ENCODE measurements at places on chromosomes 4 and X.
A peak's percentile ranks its signal among the peaks of the same experiment; 100 is the strongest.

- DNase-seq, result no peak
Measured at GRCh38 chrX:12973561-12974304, 1.2 kb upstream of the TMSB4X start.

DNA sequence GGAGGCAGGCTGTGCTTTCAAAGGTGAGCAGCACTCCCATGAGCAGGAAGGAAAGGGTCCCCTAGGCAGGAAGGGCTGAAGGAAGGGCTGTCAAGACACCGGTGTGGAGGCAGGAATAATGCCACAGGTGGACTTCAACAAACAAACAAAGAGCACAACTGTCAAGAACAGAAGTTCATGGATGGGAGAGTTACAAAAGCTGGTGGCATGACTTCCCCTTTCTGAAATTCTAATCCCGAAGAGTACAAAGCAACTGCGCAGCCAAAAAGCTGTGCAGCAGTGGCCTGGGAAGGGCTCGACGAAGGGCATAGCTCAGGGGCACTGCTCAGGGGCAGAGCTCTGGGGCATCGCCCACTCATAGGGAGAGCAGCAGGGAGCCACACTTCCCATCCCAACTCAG, 582.3 kb upstream of the DIPK2B start:
- DNase-seq, result no peak

DNA sequence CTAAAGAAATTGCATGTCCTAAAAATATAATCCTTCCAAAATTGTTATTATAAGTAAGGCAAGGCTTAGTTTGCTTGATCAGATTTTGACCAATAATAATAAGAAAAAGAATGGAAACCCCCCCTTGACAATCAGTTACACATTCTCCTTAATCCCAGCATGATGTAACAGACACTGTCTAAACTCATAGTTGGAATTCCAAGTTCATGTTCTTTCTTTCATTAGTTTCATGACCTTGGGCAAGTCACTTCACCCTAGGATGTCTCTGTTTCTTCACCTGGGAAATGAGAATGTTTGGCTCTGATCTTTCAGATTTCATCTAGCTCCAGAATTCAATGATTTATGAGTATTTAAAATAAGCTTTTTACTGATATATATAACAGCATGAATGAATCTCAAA, 64.8 kb downstream of the MAML3 start:
- DNase-seq, result no peak

DNA sequence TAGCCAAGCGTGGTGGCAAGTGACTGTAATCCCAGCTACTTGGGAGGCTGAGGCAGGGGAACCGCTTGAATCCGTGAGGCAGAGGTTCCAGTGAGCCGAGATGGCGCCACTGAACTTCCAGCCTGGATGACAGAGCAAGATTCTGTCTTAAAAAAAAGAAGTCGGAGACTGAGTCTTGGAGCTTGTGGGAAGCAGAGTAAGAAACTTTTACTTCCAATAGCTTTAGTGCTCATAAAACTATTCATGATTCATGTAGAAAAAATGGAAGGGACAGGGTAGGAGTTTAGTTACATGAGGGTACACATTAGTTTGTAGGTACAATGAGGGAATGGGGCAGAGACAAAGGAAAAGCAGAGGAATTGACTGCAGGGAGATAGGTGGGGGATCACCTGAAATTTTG, 19.3 kb downstream of the RAP2C start:
- DNase-seq, result no peak

DNA sequence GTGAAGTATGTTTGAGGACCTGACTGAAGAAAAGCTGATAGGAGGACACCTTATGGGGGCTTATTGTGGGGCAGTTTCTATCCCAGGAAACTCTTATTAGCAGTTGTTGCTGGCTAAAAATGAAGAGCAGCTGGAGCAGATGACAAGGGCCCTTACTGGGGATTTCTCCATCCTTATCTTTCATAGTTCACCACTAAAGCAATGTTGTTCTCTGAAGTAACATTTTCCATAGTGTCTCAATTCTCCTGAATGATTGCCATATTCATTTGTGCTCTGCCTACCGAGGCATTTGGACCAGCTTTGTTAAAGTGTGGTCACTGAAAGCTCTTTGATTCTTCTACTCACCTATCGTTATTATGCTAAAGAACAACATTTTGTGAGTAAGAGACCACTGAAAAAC, 7.7 kb downstream of the ENOX2 start:
- no peak for DNase-seq

DNA sequence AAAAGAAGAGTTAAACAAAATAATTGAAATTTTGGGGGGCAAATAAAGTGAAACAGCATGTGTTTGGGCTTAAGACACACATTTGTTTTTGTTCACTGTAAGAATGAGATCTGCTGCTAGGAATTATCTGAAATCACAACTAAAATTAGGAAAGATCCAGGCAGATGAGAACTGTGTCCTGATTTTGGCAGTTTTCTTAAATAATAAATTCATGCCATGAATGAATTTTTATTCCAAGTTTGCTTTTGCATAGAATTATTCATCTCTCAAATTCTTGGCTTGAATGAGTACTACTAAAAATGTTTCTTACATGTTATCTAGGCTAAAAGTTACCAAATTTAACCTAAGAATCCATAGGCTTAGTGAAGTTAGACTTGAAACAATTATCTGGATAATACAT, 321.7 kb downstream of the ANK2 start:
- no peak for DNase-seq

DNA sequence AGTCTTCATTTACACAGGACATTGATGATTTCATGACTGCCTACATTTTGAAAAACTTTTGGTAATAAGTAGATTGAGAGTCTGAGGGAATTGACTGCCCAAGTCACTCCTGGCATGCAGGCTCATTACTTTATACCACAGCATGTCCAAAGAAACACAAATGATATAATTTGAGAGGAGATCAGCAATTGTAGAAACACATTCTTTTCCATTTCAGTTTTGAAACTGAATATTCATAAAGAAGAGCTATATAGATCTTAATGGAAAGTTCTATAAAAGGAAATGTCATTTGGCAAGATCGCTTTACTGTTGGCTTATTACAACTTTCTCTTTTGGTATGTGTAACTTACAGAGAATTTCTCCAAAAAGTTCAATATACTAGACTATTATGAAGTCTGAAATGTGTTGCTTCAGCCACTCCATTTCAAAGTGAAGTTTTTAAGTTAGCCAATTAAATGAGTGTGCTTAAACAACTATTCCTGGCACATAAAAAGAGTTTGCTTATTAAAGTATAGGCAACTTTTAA, 158.0 kb downstream of the ARAP2 start:
- no peak for DNase-seq

- no peak for DNase-seq
Measured at GRCh38 chr4:90171491-90171890, 44.3 kb downstream of the CCSER1 start.

- DNase-seq, result no peak
Measured at GRCh38 chrX:13491061-13491460, 78.3 kb upstream of the EGFL6 start.

DNA sequence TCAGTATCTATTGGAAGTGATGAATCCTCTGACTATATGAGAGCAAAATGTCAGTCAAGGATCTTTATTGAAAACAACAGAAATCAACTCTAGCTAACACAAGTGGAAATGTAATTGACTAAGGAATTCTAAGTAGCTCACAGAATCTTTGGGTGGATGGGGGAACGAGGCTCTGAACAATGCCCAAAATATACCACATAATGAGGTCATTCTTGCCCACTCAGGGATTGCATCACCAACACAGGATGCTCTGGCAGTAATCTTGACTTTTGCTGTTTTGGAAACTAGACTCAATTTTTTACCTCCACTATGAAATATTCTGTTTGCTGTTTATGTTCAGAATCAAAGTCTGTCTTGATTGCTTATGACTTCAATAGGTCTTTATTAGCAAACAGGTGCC, 127.4 kb upstream of the UNC5C start:
- DNase-seq, result no peak

DNA sequence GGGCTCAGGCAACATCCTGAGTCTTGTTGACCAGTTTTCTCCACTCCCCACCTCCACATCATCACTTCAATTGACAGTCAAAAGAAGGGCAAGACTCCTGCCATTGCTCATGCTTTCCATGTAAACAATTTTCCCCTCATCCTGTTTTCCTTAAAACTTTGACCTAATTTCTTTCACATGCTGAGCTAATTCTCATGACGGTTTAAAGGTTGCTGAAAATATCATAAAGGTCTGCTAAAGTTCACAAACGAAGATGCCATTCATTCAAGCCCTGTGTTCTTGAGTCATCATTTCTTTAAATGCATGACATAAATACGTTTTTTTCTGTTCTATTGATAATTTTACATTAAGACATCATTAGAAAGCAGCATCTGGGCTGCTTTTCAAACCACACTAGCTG, 353.9 kb downstream of the NKX6-1 start:
- DNase-seq, result no peak

GRCh38 chrX:115940348-115940747, 230.2 kb upstream of the AGTR2 start:
- DNase-seq, result no peak

DNA sequence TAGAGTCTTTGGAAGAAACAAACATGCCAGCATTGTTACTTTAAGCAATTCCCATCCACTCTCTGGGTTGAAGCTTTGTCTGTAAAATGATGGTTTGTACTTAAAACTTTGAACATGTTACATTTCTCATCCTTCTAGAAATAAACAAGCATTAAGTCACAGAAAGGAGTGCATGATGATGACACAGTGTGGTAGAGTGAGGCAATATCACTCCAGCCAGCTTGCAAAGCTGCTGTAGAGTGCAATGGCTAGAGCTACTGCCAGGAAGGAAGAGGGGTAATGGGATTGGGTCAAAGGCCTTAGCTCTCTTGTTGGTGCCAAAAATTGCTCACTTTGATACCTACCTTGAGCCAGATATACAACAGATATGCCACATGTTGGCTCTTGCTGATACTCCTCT, 12.3 kb upstream of the ENOX2 start:
- DNase-seq, result no peak

DNA sequence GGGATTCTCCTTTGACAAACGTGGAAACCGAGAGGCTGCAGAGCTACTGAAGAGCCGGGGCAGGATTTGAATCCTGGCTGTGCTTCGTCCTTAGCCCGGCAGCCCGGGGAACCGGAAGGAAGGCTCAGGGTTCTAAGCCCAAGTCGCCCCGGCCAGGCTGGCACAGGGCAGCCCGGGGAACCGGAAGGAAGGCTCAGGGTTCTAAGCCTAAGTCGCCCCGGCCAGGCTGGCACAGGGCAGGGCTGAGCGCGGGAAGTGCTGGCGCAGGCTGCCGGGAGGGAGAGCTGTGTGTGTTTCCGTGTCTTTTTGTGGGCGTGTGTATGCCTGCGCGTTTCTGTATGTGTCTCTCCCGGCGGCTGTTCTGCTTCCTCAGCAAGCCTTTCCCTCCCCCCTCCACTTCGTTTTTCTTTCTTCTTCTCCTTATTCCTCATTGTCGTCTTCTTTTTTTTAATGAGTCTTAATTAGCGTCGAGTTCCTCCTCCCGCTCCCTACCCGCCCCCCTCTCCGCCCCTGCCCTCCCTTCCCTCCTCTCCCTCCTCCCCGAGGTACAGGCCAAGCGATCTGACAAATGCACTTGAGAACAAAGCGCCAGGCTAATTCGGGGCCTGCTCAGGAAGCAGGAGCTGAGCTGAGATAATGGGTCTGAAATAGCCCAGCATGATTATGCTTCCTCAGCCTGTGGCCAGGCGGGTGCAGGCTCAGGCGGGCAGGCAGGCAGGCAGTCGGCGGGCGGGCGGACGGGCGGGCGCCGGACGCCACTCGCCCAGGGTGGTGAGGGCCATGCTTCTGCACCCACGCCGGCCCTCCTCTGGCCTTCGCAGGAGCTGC, 65.9 kb downstream of the EFNB1 start:
- peak; percentile 33 for DNase-seq

GRCh38 chrX:63754136-63754859, 30.7 kb downstream of the ARHGEF9 start:
- DNase-seq, result peak; percentile 0

DNA sequence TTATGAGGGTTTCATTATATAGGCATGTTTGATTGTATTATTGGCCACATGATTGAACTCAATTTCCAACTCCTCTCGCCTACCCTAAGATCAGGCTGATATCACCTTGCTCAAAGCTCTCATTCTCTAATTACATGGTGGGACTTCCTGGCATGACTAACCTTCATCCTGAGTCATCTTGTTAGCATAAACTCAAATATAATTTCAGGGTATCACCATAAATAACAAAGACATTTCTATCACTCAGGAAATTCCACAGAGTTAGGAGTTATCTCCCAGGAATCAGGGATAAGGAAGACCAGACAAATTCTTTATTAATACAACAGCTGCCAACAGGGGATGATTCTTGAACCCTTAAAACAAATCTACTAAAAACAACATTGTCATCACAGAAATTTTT, 90.7 kb downstream of the NDST3 start:
- DNase-seq, result no peak

DNA sequence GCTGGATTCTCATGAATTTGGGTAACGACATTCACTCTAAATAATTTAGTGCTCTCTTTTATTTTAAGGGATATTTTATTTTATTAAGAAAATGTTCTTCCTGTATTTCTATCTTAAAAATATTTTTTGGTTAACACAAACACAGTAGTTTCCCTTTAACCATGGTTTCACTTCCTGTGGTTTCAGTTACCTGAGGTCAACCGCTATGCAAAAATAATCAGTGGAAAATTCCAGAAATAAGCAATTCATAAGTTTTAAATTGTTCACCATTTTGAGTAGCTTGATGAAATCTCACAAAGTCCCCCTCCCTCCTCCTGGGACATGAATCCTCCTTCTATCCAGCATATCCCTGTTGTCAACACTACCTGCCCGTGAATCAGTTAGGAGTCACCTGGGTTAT, 71.4 kb downstream of the GBA3 start:
- DNase-seq, result no peak

GRCh38 chr4:85724791-85725563, 250.0 kb downstream of the ARHGAP24 start:
- DNase-seq, result no peak

DNA sequence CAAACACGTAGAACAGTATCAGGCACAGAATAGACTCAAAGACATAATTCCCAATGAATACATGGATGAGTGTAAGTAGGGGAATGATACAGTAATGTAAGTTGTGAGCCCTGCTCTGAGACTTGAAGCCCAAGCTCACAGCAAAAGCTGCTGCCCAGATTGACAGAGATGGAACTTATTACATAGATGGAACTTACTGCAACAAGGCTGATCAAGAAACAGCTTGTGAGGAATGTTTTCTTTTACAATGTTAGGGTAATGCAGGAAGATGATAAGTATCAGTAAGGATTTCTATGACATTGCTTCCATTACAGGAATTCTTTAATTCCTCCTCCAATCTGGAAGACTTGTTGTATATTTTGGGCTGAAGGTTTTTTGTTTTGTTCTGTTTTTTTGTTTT, 278.4 kb downstream of the IL15 start:
- no peak for DNase-seq

DNA sequence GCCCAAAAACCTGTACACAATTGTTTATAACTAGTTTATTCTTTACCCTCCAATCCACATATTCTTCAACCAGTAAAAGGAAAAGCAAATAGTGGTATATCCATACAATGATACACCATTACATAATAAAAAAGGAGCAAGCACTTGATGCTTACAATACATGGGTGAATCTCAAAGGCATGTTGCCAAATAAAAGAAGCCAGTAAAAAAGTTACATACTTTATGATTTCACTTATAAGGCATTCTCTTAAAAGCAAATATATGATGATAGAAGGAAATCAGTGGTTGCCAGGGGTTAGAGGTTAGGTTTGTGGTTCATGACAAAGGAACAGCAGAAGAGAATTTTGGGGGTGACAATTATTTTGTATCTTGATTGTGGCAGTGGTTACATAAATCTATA, 896.1 kb upstream of the LCORL start:
- DNase-seq, result no peak

Data from urinary bladder (tissue), 4 donors.